Pancreas (tissue), 10 donors: ENCODE measurements at places on chromosomes 5 and 9. TPM values are rescaled to one million over a fixed set of nuclear protein-coding genes. Genes with fewer than 3 reads are reported as not detected.

GRCh38 chr5:102794047-102794446 lies 38.9 kb downstream of the PAM start:
- no peak for DNase-seq
- H3K27me3 ChIP-seq = no peaks in the 10 kb centered on the region
- no peak overlapping the region for H3K27ac ChIP-seq
- no peak overlapping the region for H3K4me3 ChIP-seq
- H3K4me1 ChIP-seq = no peaks in the 10 kb centered on the region

DNA sequence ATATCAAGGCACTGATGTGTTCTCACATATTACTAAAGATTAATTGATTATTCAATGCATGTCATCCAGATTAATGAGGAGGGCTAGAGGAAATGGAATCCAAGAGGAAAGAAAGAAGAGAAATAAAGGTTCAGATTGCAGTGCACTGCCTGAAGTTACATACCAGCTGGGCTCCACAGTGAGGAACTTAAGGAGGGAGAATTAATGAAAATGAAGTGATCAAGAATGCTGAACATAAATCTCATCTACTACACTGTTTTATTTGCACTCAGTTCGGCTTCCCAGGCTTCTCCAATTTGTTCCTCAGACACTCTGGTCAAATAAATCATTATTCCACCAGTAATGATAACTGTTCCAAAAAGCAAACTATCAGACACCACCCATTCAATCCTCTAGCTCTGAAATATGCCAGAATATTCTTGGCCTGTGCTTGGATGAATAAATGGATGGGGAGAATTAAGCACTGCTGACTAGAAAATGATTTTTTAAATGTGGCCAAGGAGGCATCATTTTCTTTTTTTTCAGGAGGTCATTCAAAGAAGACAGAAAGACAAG lies 88.6 kb upstream of the FBN2 start:
- H3K27me3 ChIP-seq = no peaks in the 10 kb centered on the region
- no peaks in the 10 kb centered on the region for H3K36me3 ChIP-seq
- H3K27ac ChIP-seq = no peak overlapping the region
- no peak for DNase-seq
- no peak overlapping the region for H3K4me3 ChIP-seq

DNA sequence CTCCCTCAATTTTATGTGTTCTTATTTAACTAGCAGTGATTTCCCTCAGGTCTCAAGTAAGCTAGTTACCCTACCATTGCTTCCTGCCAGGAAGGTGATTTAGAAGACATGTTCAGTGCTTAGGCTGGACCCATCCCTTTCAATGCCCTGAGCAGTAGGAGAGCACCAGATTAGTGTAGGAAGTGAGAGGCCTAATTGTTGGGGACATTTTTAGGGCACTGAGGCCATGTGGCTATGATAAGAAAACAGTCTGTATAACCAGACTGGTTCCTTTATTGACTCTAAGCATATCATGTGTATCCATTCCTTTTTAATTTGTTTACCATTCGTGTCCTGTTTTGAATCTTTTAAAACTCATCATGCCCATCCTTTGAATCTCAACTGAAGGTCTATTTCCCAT lies 312.3 kb upstream of the PRR16 start:
- no peak overlapping the region for H3K27ac ChIP-seq
- H3K4me1 ChIP-seq = no peaks in the 10 kb centered on the region
- no peak for DNase-seq

DNA sequence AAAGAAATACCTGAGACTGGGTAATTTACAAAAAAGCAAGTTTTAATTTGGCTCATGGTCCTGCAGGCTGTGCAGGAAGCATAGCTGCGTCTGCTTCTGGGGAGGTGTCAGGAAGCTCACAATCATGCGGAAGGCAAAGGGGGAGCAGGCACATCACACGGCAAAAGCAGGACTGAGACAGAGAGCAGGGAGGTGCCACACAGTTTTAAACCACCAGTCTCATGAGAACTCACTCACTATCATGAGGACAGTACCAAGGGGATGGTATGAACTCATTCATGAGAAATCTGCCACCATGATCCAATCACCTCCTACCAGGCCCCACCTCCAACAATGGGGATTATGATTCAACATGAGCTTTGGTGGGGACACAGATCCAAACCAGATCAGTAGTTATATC lies 96.2 kb downstream of the OSTF1 start:
- no peaks in the 10 kb centered on the region for H3K27me3 ChIP-seq
- H3K36me3 ChIP-seq = no peaks in the 10 kb centered on the region

GRCh38 chr5:82106756-82107155 lies 134.9 kb downstream of the ATG10 start:
- H3K27ac ChIP-seq = no peak overlapping the region
- no peak overlapping the region for H3K4me3 ChIP-seq
- no peaks in the 10 kb centered on the region for H3K27me3 ChIP-seq

GRCh38 chr9:13791816-13792215 lies 512.3 kb upstream of the MPDZ start:
- H3K27ac ChIP-seq = no peak overlapping the region
- H3K27me3 ChIP-seq = no peaks in the 10 kb centered on the region
- no peak overlapping the region for H3K4me3 ChIP-seq

GRCh38 chr9:121878271-121878822 lies 214.8 kb downstream of the TTLL11 start:
- H3K4me3 ChIP-seq = no peak overlapping the region
- H3K36me3 ChIP-seq = no peaks in the 10 kb centered on the region
- DNase-seq = no peak
- H3K27me3 ChIP-seq = no peaks in the 10 kb centered on the region

GRCh38 chr5:144405991-144406390 lies 235.3 kb downstream of the KCTD16 start:
- no peak overlapping the region for H3K4me3 ChIP-seq
- H3K4me1 ChIP-seq = peaks cover 10% of the 10 kb centered on the region
- no peaks in the 10 kb centered on the region for H3K27me3 ChIP-seq
- H3K36me3 ChIP-seq = no peaks in the 10 kb centered on the region
- DNase-seq = no peak

GRCh38 chr5:112849912-112850311 lies 11.2 kb upstream of the SRP19 start:
- no peaks in the 10 kb centered on the region for H3K36me3 ChIP-seq
- H3K27ac ChIP-seq = no peak overlapping the region
- DNase-seq = no peak
- no peaks in the 10 kb centered on the region for H3K27me3 ChIP-seq

GRCh38 chr9:98323831-98324135 lies 68.3 kb upstream of the TBC1D2 start:
- no peaks in the 10 kb centered on the region for H3K27me3 ChIP-seq
- no peak for DNase-seq
- no peaks in the 10 kb centered on the region for H3K4me1 ChIP-seq
- no peaks in the 10 kb centered on the region for H3K36me3 ChIP-seq
- no peak overlapping the region for H3K4me3 ChIP-seq

DNA sequence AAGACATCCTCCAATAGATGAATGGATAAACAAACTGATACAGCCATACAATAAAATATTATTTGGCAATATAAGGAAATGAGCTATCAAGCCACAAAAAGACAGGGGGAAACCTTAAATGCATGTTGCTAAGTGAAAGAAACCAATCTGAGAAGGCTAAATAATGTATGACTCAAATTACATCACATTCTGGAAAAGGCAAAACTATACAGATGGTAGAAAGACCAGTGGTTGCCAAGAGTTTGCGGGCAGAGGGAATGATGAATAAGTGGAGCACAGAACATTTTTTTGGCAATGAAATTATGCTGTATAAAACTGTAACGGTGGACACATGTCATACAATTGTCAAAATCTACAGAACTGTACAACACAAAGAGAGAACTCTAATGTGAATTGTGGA lies 63.3 kb downstream of the CSF2 start:
- H3K4me1 ChIP-seq = no peaks in the 10 kb centered on the region
- no peak overlapping the region for H3K4me3 ChIP-seq

GRCh38 chr5:40986666-40987065 lies 77.4 kb downstream of the C7 start:
- no peak overlapping the region for H3K4me3 ChIP-seq
- no peak overlapping the region for H3K27ac ChIP-seq
- peaks cover 11% of the 10 kb centered on the region for H3K4me1 ChIP-seq
- DNase-seq = no peak
- no peaks in the 10 kb centered on the region for H3K36me3 ChIP-seq

GRCh38 chr9:132896906-132897305 lies 18.2 kb downstream of the SPACA9 start:
- H3K36me3 ChIP-seq = peaks cover 18% of the 10 kb centered on the region
- DNase-seq = no peak
- no peak overlapping the region for H3K4me3 ChIP-seq
- H3K4me1 ChIP-seq = no peaks in the 10 kb centered on the region
- H3K27me3 ChIP-seq = no peaks in the 10 kb centered on the region

- no peak overlapping the region for H3K4me3 ChIP-seq
- H3K36me3 ChIP-seq = no peaks in the 10 kb centered on the region
- H3K4me1 ChIP-seq = no peaks in the 10 kb centered on the region
- no peak overlapping the region for H3K27ac ChIP-seq
- no peak for DNase-seq
- H3K27me3 ChIP-seq = no peaks in the 10 kb centered on the region
Observed at GRCh38 chr5:28344836-28345433, 1306.5 kb upstream of the CDH9 start.

- peak; percentile 41 for DNase-seq
- H3K27ac ChIP-seq = peak overlapping the region; percentile 93
- no peaks in the 10 kb centered on the region for H3K27me3 ChIP-seq
- H3K36me3 ChIP-seq = no peaks in the 10 kb centered on the region
- peak overlapping the region; percentile 68 for H3K4me3 ChIP-seq
Observed at GRCh38 chr5:52799358-52799982, 11.8 kb downstream of the ITGA1 start.

GRCh38 chr9:33799928-33800704 lies 4.8 kb downstream of the PRSS3 start:
- no peaks in the 10 kb centered on the region for H3K36me3 ChIP-seq
- peak overlapping the region; percentile 58 for H3K27ac ChIP-seq
- no peaks in the 10 kb centered on the region for H3K27me3 ChIP-seq
- H3K4me1 ChIP-seq = peaks cover 10% of the 10 kb centered on the region
- DNase-seq = no peak

GRCh38 chr9:6567140-6567591 lies 78.4 kb downstream of the GLDC start:
- H3K27me3 ChIP-seq = no peaks in the 10 kb centered on the region
- no peak for DNase-seq
- no peak overlapping the region for H3K27ac ChIP-seq
- H3K36me3 ChIP-seq = no peaks in the 10 kb centered on the region

DNA sequence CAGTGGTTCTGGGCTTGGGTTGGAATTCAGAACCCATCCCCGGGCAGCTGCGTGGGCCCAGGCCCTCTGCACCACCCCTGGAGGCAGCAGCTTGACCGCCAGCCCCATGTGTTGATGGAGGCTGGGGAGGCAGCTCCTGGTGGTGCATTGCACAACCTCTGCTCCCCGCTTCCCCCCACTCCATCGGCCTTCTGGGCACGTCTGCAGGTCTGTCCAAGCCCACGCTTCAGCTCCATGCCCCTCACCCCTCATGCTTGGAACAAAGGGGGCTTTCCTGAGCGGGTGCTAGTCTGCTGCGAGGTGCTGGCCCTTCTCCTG lies 1.4 kb downstream of the NCS1 start:
- no peaks in the 10 kb centered on the region for H3K36me3 ChIP-seq
- no peaks in the 10 kb centered on the region for H3K27me3 ChIP-seq

DNA sequence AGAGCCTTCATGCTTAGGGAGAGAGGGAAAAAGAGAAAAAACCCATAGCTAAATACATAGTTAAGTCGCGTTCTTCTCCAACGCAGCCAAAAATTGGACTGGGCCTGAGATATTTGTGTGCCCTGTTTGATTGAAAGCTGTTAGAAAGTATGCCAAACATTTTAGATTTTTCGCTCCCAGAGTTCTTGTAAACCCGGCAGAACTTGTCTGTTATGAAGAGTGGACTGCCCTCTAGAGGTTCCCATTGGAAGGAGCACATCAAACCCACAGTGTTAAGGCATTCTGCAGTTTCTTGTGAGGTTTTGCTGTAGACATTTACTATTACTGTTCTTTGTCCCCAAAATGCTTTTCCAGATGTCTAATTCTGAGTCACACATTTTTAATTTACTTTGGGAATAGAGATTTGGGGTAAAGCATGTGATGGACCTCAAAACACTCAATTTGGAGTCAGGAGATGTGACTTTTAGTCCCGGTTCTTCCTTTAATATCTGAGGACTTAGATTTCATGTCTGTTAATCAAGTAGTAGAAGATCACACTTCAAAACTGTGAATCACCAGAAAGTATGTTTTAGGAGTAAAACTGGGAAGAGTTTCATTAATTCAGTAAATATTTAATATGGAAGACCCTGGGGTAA lies 96.6 kb downstream of the PCSK1 start:
- DNase-seq = peak; percentile 69
- H3K27me3 ChIP-seq = no peaks in the 10 kb centered on the region
- H3K36me3 ChIP-seq = no peaks in the 10 kb centered on the region
- H3K4me1 ChIP-seq = peaks cover 46% of the 10 kb centered on the region
- no peak overlapping the region for H3K4me3 ChIP-seq

RANBP17 gene
- polyA plus RNA-seq = 4.6 TPM

LYRM7 gene
- 3.5 TPM for polyA plus RNA-seq

PCDHB13 gene
- polyA plus RNA-seq = 1.2 TPM

PIP5K1B gene
- 1.3 TPM for polyA plus RNA-seq

IL17B gene
- polyA plus RNA-seq = not detected

RMI1 gene
- 1.6 TPM for polyA plus RNA-seq

KIF4B gene
- polyA plus RNA-seq = not detected
